SHP77 (cell line): ENCODE measurements at places on chromosomes 6 and 20.

DNA sequence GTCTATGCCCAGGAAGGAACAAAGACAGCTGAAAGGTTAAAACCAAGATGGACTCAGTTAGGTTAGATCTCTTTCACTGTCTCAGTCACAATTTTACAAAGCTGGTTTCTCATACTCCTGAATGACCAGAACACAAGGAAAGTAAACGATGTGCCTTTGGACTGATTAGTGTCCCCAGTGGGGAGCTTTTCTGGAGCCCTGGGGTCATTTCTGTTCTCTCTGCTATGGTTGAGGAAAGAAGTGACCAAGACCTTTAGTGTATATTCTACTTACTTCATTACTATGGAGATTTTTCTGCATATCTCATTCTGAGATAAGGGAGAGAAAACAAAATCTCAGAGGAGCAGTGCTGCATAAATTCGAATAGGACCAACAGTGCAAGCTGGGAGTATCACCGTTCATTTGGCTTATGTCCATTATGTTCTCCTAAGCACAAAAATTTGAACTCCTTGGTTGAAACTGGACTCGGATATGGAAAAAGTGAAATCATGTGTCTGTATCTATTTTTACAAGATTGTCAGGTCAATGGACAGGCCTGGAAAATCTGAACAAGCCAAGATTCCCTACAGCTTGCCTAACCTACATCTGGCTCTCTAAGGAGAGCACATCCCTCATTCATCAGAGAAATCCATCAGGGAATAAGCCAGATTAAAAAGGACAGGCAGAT, 34.4 kb upstream of the ENPP1 start:
- DNase-seq, result no peak

DNA sequence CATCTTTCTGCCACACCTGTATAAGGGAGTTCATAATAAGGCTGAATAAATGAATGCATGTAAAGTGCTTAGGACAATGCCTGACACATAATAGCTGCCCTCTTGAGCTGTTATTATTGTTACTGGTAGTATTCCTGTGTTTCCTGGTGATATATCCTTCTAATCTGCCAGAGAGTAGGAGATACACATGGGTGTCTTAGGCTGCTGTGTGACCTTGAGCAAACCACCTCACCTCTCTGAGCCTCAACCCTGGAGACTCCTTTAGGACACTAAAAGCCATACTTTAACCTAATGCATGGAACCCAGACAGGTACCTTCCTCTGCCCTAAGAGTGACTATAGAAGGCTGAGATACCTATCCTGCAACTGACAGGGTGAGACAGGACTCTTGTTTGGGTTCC, 7.6 kb downstream of the SCRT2 start:
- DNase-seq, result no peak

- DNase-seq, result no peak
Measured at GRCh38 chr6:48825501-48826151, 637.4 kb downstream of the MMUT start.

GRCh38 chr20:25285856-25286798, 38.2 kb downstream of the PYGB start:
- DNase-seq, result no peak

- DNase-seq, result no peak
Measured at GRCh38 chr20:61956396-61957342, 109.0 kb downstream of the TAF4 start.

- no peak for DNase-seq
Measured at GRCh38 chr20:16020971-16021370, 552.3 kb downstream of the KIF16B start.

- no peak for DNase-seq
Measured at GRCh38 chr6:16991981-16992629, 109.7 kb upstream of the STMND1 start.

DNA sequence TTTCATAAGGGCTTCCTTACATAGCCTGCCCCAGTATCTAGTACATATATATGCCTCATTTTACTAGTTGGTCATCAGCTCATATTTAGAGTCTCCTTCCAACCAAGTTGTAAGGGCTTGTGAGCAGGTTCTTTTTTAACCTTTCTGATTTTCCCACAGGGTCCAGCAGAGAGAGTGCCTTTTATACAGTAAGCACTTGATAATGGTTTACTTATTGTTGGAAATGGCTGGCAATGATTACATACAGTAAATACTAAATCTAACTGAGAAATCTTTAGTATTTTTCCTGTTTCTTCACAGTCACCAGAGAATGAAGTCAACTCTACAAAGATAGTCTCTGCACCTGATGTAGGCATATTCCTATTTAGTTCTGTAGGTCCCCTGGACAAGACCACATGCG, 135.1 kb upstream of the B3GAT2 start:
- no peak for DNase-seq
